ENCODE measurements at places on chromosomes 2 and 18.

DNA sequence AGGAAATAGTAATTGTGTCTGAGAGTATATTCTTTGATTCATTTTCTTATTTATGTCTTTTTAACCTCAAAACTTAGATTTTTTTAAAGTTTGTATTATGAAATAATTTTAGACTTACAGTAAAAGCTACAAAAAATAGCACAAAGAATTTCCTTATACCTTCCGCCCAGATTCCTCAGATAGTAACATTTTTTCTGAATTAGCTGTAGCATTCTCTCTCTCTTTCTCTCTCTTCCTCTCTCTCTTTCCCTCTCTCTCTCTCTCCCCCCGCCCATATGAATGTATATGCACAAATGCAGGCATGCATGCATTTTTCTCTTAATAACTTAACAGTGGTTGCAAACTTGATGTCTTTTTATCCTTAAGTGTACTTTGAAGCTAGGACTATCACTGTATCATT lies 361.1 kb upstream of the NRP2 start:
- no peak for DNase-seq

DNA sequence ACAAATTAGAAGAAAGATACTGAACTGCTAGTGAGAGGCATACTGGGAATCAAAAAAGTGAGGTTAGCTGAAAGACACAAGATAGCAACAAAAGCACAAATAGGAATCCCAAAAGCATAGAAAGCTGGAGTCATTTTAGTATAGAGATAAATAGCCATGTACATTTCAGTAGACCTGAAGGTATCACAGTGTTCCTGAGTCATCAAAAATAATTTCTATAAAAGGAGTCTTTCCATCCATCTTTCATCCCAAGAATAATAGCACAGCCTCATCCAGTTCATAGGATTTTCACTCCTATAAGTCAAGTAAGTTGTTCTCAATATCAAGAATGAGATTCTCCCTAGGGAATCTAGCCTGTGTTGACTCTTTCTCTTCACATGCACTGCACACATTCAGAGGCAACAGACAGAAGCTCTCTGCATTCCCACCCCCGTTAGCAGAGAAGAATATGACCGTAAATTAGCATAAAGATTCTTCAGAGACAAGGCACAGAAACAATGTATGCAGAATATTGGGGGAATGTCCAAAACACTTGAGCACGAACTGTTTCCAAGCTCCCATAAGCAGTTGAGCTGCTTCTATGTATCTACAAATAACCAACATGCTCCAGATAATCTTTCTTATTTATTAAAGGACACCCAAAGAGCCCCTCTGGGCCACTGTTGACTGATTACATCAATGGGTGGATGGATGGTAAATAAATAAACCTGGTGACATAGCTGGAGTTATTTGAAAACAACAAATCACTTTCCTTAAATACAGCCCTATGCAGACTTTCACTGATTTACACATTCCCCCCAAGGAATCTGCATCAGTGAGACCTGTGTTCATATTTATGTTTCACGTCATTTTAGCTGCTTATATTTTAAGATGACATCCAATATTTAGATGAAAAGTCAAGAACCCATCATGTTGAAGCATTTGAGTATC lies 174.5 kb upstream of the PKDCC start:
- DNase-seq: no peak

DNA sequence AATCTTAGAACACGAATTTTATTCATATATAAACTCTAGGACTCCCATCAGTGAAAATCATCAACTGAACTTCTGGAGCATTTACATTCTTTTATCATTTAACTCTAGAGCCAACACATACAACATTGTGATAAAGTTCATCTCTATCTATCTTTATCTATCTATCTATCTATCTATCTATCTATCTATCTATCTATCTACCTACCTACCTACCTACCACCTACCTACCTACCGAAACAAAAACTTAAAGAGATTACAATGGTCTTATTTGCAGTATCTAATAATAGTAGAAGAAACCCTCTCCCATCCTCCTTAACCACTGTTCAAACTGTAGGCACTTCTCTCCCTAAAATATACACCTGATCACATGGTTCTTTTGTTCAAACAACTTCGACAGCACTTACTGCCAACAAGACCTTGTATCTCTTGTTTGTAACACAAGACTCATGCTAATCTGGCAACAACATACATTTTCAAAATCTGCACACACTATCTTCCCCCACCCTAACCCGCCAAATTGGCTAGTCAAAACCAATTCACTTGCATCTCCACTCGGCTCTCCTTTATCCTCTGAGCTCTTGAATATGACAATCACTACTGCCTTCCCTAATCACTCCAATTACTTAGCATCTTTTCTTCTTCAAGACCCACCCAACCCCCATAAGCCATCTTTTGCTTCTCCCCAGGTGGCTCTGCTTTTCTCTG lies 69.0 kb downstream of the GORASP2 start:
- no peak for DNase-seq

DNA sequence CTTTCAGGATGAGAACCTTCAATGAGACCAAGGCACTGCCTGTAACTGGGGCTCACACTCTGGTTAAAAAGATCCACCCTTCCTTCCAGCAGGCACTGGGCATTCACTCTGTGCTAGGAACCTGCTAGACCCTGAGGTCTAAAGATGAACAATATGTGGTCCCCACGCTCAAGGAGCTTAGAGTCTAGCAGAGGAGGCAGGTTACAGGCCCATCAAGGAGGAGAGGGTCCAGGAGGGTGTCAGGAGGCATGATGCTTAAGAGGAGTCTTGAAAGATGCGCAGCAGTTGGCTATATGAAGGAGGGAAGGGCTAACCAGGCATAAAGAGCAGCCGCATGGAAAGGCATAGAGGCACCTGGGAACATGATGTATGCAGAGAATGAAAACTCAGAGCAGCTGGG lies 4.5 kb downstream of the ANKRD53 start:
- no peak for DNase-seq

DNA sequence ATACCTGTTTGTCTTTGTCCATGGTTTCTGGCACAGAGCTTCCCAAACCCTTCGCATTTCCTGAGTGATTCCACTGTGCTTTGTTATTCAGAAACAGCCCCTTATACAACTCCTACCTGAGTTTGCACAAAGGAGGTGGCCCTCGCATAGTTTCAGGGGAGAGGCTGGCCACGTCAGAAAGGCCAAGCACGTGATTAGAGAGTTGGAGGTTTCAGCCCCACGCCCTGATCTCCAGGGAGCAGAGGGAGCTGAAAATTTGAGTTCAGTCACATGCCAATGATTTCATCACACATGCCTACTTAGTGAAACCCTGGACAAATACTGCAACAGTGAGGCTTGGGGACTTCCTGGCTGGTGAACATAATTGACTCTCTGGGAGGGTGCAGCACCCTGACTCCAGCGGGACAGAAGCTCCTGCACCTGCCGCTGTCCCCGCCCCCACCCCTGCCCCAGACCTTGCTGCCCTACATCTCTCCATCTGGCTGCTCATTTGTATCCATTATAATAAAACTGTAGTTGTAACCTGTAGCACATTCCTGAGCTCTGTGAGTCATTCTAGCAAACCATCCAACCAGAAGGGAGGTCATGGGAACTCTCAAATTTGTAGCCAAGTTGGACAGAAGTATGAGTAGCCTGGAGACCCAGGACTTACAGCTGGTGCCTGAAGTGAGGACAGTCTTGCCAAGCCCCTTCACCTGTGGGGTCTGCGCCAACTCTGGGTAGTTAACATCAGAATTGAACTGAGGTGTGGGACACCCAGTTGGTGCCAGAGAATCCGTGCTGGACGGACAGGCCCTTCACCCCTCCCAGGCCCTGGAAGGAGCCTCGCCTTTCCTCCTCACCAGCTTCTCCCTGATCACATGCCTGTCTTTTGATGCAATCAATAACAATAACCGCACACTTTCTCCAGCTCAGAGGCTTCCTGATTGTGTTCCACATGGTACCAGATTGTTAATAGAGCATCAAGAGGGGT lies 224.3 kb downstream of the ANAPC1 start:
- peak; percentile 69 for DNase-seq

DNA sequence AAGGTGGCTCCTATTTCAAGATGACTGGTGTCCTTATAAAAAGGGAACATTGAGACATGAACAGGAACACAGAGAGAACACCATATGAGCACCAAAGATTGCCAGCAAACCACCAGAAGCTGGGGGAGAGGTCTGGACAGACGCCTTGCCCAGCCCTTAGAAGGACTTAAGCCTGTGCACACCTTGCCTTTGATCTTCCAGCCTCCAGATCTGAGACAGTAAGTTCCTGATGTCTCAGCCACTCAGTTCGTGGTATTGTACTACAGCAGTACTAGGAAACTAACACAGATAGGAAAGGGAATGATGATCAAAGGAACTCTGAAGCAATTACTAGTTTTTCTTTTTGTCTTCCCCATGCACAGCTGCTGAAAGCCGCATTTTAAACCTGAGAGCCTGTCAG lies 137.3 kb upstream of the FHL2 start:
- no peak for DNase-seq

DNA sequence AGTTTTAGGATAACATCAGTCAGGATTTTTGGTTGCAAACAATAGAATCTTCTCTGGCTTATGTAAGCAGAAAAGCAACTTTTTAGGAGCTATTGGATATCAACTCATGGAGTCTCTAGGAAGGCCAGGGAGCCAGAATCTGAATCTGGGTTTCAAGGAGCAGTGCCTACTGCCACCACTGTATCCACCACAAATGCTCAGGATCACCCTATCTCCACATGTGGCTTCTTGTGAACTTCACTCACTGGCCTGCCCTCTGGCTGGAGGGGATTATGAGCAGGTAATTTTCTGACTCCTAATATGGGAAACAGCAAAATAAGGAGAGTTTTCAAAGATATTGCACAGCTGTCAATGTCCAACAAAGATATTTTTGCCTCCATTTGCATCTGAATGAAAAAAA lies 142.9 kb downstream of the PKP4 start:
- no peak for DNase-seq

- DNase-seq: no peak
Observed at GRCh38 chr2:175834477-175834876, 167.6 kb downstream of the LNPK start.

DNA sequence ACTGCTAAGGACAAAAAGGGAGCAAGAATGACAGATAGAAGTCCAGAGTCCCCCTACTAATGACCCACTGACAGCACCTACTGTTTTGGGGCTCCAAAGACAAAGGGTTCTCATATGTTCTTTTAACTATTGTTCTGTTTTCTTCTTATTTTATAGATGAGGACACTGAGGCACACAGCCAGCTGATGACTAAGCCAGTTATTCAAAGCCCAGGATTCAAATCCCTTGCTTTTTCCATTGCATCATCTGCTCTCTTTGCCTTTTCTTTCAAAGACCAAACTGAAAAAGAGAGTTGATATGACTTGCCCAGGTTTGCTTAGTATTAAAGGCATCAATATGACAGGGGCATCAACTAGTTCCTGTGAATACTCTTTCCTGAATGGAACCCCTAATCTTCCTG lies 299.8 kb downstream of the LRATD1 start:
- DNase-seq: no peak

DNA sequence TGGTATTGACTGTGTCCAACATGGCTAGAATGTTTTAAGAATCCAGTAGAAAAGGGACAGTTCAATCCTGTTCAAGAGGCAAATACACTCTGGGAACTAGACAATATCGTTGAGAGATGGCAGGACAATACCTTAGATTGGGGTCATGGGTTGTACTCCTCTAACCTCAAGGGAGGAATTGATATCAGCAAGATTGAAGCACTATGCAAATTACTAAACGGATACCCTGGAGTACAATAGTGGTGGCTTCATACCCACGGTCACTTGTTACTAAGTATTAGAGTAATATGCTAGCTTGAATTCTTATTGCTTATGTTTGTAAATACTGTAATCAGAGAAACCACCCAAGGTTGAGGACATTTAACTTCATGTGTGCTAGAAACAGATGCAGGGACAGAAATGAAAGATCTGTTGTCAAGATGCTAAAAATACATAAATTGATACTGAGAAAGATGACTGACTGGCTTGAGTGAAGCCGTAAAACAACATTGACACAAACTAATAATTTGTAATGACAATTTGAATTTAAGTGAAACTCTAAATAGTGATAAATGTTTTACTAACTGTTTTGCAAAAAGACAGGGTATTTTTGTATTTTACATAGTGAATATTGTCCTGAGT lies 73.3 kb downstream of the KCNJ3 start:
- no peak for DNase-seq

DNA sequence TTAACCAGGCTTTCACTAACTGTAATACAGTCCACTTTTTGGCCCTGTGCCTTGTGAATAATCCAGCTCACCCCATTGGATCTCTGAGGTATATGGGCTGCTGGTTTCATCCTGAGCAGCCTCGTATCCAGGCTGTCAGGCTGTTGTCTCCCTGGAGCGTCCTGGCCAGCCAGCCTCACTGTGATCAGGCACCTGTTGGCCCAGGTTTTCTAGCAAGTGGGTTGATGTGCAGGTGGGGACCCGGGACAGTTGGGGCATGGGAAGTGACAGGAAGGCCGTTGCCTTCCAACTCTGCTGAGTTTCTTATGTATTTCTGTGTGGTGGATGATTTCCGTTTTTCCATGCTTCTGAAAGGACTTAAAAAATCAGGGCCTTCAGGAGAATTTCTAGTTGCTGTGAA lies 132.4 kb downstream of the ACOXL start:
- no peak for DNase-seq

DNA sequence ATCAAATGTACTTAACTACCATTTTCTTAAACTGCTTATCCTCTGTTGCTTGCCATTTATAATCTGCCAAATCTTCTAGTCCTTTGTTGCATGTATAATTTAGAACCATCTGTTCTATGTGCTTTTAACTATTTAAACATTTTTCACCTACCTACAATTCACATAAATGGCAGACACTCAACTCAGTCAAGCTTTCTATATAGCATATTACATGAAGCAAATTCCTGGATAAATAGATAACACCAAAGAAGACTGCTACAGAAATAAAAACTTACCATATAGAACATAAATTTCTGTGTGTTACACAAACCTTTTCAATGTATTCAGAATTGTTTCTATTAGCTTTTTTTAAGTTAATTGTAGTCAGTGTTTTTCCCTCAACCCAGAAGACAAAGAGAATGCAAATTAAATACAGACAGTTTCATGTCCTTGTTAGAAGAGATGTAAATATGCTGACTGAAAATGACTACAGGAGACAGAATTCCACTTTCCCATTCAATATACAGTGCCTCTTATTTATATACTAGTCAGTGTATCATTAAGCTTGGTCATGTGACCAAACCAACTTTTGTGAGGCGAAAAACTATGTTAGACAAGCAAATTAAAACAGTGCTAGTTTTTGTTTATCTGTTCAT lies 2.6 kb downstream of the BAZ2B start:
- peak; percentile 44 for DNase-seq

- DNase-seq: no peak
Observed at GRCh38 chr2:157327200-157327599, 1.6 kb upstream of the ERMN start.
